ENCODE measurements at places on chromosomes 11 and 22.

GRCh38 chr11:92810423-92811064, 158.9 kb upstream of the MTNR1B start:
- no peak for DNase-seq

DNA sequence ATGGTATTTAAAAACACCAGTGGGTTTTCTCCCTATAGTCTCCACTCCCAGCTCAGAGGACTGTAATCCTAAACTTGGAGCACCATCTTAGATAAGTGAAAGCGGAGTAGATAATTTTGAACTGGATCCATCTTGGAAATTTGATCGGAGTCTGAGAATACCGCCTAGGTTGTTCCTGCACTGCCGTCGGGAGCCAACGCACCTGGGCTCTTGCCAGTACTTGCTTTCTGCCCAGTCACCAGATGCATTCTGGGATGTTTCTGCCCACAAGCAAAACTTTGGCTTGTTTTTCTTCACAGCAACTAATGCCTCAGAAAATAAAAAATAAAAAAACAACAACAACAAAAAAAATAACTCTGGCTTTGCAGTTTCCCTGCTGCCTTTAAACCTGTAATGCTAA, 113.0 kb upstream of the MTMR2 start:
- no peak for DNase-seq

DNA sequence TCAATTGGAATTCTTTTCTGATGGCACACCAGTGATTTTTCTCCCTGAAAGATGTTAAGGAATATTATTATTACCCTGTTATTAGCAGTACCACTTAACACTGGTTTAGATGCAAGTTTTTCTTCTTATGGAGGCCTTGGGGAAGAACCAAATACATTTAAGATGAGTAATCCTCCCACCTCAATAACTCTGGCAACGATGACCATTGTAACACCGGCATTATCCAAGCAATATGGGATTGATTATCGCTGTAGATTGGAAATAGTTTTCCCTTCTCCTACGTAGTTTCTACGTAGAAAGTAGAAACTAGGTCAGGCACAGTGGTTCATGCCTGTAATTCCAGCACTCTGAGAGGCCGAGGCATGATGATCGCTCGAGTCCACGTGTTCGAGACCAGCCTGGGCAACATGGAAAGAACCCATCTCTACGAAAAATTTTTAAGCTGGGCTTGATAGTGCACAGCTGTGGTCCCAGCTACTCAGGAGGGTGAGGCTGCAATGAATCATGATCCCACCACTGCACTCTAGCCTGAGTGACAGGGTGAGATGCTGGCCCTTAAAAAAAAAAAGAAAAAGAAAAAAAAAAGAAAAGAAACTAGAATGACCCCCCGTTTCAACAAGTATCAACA, 45.5 kb downstream of the PACSIN2 start:
- DNase-seq = no peak

GRCh38 chr22:22981670-22982571, 88.4 kb upstream of the GNAZ start:
- DNase-seq = no peak

GRCh38 chr11:14417186-14417585, 58.2 kb upstream of the RRAS2 start:
- DNase-seq = no peak

DNA sequence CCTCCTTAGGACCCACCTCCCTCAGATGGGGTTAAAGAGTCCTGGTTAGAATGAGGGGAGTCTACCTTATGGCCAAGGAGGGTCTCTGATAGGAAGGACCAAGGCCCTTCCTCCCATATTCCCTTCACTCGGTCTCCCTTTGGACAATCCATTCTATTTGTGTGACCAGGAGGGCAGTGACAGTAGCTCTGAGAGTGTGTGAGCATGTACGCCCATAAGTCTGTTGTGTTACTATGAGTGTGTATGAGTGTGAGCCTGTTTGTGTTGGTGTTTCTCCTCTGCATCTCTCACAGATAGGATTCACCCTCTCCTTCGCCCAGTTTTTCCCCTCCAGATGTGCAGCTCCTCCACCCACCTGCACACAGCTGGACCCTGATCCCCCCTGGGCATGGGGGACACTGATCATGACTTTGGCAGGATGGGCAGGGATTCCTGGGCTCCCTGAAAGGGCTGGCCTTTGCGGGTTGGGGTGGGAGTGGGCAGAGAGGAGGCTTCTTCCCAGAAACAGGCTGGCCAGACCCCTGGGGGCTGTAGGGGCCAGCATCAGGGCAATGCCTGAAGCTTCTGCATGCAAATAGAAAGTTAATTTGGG, 14.5 kb downstream of the PHLDB1 start:
- DNase-seq = no peak

GRCh38 chr11:804599-804964, 449 bp downstream of the PIDD1 start:
- no peak for DNase-seq

DNA sequence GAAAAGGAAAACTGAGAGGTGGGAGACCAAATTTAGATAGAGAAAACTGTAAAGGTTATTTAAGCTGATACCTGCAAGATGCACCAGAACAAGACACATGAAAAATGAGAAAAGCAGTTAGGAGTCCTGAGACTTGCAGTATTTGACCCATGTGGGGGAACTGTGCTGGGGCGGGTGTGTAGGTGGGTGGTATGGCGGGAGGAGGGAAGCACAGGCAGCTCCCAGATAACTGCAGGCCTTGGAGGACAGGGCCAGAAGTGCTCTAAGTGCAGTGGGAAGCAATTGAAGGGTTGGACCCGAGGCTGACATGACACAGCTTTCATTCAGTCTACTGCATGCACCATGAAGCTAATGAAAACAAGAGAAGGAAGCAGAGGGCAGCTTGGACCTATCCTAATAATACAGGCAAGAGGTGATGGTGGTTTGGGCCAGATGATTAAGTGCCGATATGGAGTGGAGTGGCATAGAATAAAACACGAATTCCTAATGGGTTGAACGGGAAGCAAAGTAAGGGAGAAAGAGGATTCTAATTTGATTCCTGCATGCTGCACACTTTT, 48.0 kb upstream of the ANO3 start:
- DNase-seq = no peak

DNA sequence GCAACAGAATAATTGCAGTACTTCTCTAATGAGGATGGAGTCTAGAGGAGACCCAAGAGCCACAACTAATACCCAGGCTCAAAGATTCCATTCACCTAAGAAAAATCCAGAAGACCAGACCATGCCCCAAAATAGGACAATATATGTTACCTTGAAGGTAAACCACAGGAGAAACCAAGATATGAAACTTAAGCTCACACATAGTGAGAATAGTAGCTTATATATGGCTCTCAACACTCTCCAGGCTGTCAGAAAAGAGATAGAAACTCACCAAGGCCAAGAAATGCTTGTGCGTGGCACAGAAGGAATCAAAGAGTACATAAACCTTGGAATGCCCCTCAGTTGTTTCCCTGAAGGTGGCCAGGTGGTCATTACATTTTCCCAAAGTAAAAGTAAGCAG, 9.1 kb downstream of the FAM111A start:
- no peak for DNase-seq

DNA sequence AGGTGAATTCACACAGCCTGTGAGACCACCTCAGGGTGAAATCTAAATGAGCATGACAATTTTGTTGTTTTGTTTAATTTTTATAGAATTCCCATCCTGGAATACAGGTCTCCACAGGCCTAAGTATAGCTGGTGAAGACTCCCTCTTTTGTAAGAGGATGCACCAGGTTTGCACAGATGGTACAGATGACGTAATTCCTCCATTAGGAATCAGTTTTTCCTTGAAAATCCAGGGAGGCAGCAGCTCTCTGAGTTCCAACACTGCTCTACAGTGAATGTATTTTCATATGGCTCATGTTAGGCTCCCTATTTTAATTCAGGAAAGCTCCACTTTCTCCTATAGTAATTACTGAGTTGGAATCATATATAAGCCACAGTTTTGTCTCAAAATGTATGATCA, 47.2 kb downstream of the USP28 start:
- DNase-seq = no peak

- DNase-seq = no peak
These were observed 148.2 kb upstream of the ARHGAP20 start for GRCh38 chr11:110860461-110860860.

GRCh38 chr22:42684462-42685195, 35.4 kb upstream of the CYB5R3 start:
- DNase-seq = no peak

All from activated T-helper 2 cell treated with anti-CD3 and anti-CD28 coated beads, Interferon-gamma antibody, Interleukin-2, Interleukin-4, amounts not matched to agents 10 μg/mL and 5 μg/mL and 100 μg/mL, durations not matched to agents 14 hours and 24 hours and 36 hours (primary cell).